AG04450 (cell line): ENCODE measurements at places on chromosomes 2 and 18.

DNA sequence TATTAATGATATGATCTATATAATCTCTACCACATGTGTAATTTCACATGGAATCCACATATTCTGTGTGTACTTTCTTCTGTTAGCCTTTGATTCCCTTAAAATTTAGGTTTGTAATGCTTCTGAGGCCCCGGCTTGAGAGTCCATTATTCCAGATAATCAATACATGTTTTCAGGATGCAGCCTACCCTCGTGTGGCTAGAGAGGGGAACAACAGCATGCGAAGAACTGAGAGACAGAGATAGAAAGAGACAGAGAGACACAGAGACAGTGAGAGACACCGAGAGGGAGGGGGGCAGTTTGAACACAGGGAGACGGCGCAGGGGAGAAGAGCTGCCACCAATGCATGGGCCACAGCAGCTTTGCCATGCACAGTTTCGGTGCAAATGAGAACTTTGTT is 185.4 kb downstream of the SNTG2 start:
- no peak for DNase-seq

DNA sequence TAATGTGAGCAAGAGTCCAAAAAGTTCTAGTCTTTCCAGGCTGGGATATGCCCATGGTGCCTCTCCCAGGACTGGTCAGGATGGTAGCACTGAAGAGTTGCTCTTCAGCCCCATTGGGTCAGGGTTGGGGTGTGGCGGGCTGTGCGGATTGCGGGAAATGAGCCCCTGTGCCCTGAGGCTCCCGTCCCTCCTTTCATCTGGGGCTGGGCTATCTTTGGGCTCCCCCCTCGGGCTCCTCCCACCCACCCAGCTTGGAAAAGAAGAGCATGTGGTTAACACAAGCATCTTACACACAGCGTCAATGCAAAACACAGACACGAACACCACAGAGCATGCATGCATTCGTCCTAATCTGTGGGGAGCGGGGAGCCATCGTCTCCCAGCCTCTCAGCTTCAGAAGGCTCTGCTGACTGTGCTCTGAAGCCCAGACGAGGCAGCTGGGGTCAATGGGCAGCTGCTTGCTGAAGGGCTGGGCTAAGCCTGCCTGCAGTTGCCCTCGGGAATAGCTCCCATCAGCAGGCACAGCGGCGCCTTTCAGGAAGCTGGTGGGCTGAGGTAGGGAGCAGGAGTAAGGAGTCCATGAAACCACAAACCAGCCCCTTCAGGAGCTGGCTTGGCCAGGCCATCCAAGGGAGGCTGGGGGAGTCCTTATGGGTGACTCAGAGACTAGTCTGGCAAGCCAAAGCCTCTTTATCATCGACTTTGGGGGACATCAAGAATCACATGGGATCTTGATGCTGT is 112.9 kb downstream of the CLIP4 start:
- no peak for DNase-seq

DNA sequence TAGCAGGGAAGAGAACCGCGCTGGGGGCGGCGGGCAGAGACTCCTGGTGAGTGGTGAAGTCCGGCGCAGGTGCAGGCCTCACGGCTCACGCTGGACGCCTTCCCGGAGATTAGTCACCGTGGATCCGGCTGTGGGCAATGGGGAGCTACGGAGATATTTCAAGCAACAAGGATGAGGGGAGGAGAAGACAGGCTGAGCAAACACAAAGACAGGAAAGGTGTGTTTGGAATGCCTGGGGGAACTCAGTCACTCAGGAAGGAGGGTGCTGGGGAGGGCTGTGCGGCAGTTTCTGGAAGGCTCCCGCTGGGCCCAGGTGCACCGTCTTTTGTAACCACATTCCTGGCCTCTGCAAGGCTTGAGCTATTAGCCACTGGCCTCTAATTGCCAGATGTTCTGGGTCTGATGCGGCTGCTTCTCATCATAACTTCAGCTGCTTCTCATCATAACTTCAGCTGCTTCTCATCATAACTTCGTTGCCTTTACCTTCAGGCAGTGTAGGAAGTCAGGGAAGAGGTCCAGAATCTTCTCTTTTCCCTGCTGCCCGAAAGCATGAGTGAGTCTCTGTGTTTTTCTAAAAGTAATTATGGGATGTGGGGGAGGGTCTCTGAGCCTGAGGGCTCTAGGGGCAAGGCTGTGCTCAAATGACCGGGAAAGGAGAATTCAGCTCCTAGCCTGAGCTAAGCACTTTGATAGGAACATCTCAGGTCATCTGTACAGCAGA is 118.9 kb downstream of the PXDN start:
- DNase-seq: peak; percentile 37

DNA sequence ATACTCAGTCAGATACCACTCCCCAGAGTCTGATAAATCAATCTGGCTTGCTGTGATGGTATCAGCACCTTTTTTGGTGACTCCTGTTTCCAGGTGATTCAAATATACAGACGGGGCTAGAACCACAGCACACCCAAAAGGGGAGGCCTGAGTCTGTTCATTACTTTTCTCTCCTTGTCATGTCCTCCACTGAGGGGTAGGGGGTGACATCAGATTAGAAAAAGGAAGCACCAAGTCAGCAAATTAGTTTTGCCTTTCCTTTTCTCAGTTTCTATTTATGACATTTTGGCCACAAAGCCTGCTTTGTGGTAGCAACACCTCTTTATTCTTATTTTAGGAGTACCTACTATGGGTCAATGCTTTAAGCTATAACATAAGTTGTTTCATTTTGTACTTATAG is 127.4 kb downstream of the CCDC102B start:
- no peak for DNase-seq

GRCh38 chr2:106130251-106130998 is 63.7 kb downstream of the UXS1 start:
- DNase-seq: no peak

DNA sequence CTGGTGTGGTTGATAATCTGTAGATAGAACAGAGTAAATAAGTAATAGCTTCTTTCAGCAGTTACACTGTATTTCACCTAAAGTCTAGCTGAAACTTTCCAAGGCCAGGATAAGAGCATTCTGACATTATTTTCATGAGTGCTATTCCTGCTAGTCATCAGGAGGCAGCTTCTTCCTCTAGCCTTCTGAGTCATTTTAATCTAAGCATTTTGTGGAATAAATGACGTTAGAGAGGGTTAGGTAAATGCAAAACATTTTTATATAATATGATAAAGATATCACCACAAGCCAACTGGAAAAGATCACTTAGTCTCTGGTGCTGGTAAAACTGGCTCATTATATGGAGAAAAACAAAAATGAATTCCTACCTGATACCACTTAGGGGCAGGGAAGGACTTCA is 138.5 kb downstream of the MEP1B start:
- no peak for DNase-seq

DNA sequence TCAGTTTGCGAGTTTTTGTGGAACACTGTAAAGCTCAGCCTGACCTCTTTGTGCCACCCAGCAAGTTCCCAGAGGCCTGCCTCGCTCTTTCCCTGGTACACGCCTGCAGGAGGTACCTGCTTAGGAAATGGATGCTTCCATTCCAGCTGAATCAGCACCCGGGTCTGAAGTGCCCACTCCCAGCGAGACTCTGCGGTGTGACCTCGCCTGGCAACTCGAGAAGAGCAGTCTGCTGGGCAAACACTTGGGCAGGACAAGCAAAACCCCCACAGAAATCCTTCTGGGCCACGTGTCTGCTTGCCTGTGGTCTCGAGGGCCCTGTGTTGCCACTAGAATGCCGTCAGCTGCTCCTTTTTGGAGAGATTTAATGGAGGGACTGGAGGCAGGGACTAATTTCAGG is 127.6 kb downstream of the MAPK4 start:
- no peak for DNase-seq

GRCh38 chr2:168928113-168928831 is 27.2 kb downstream of the G6PC2 start:
- no peak for DNase-seq

GRCh38 chr2:200613692-200614091 is 27.9 kb downstream of the AOX1 start:
- no peak for DNase-seq

DNA sequence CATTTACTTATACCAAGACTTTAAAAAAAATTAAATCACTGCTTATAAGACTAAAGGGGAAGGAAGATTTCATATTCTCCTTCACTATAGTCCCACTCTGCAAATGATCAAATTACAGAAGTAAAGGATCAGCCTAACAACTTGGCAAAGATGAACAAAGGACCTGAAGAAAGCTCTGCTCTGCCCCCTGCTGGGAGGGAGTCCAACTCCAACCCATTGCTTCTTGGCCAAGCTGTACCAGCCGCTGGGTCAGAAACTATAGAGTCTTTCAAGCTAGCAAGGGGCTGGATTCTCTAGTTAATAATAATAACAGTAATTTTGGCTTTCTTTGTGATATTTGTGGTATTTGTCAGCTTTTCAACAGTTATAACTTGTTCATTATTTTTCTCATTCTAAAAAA is 927.0 kb upstream of the CRIM1 start:
- no peak for DNase-seq

GRCh38 chr2:204365811-204366210 is 179.5 kb upstream of the PARD3B start:
- no peak for DNase-seq

GRCh38 chr2:47091118-47091517 is 64.0 kb downstream of the STPG4 start:
- DNase-seq: no peak

GRCh38 chr18:34864836-34865497 is 154.9 kb downstream of the DTNA start:
- DNase-seq: no peak

DNA sequence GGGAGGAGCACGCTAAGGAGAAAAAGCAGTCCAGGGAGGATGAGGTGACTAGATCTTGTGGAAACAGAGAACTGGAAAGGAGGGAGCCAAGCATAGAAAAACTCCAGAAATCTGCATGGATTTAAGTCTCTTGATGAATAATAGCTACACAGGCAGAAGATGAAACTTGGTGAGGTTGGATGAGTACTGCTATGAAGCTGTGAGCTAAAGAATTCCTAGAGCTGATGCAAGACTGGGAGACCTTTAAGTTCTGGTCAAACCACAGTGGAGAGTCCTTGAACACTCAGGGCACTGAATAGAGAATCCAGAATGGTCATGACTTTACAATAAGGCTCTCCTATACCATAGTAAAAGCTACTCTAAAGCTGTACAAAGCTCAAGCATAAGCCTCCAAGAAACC is 18.4 kb upstream of the PIEZO2 start:
- DNase-seq: peak; percentile 13

DNA sequence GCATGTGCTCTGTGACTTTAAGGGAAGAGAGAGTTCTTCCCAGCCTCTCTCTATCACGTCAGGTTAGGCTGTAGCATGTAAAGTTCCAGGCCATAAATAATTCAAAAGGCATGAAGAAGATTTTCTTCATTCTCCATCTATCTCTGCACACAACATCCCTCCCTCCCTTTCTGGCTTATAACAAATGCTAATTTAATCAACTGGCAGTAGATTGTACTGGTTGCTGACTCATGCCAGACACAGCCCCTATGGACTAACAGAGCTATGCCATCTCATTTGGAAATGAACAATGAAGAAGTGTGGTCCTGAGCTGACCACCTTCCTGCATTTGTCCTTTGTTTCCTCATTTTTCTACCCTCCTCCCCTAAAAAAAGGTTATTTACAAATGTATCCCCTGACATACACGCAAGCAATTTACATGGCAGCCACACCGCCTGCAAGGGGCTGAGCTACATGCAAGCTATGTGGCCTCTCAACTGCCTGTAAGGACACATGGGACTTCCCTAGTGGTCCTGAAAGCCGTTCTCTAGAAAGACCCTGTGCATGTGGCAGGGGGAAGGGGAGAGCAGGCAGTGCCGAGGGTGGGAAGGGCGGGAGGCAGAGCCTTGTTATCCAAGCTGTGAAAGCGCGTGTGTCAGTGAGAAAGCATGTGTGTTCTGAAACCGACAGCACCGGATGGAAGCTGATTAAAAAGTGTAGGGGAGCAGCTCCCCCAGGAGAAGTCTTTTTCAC is 90.9 kb upstream of the KLF7 start:
- no peak for DNase-seq

DNA sequence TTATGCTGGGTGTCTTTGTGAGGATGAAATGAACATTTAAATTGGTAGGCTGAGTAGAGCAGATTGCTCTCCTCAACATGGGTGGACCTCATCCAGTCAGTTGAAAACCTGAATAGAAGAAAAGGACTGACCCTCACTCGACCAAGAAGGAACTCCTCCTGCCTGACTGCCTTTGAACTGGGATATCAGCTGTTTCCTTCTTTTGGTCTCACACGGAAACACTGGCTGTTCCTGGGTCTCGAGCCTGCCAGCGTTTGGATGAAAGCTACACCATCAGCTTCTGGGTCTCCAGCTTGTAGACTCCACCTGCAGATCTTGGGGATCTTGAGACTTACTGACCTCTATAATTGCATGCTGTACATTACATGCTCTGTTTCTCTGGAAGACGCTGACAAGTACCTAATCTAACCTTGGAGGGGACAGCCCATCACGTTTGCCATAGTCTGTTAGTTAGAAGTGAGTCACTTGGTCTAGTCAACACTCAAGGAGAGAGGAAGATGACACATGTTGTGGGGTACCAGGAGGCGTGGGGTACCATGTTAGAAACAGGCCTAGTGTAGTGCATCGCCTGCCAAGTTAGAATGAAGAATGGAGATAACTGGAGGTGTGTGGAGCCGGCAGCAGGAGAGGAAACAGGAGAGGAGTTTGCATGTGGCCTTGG is 267.0 kb downstream of the MREG start:
- DNase-seq: no peak

GRCh38 chr2:28282248-28282647 is 110.4 kb upstream of the FOSL2 start:
- DNase-seq: no peak

GRCh38 chr18:26868968-26869586 is 3.6 kb upstream of the AQP4 start:
- no peak for DNase-seq

DNA sequence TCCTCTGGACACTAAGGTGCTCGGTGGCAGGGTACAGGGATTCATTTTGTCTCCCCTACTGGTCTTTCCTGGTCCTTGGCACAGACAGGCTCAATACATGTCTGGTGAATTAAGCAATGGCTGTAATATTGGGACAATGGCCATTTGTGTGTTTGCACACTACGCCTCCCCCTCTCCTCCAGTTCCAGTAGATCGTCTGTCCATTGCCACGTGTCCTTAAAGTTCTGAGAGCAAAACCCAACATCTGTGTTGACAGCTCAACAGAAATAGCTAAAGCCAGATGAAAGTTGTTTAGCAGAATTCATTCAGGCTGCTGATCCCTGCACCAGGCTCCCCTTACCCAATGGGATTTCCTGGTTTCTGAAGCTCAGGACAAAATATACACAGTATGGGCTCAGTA is 9.0 kb upstream of the FABP1 start:
- no peak for DNase-seq

DNA sequence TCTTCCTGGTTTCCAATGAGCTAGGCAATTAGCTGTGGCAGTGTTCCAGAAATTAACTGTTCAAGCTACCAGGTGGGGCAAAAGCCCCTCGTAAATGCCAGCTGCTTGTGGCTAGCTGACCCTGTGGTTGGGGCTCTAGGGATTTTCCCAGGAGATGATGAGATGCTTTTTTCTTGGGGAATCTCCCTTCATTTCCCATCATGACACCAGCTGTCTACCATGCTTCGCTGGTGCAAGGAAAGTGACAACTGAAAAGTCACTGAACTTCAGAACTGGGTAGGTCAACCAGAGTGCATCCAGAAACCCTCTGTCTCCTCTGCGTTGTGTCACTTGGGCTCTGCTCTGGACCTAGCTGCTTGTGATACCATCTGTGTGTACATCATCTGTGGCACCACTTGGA is 386.5 kb upstream of the DCC start:
- DNase-seq: no peak
